ENCODE measurements at places on chromosomes 4 and X. TPM values are rescaled to one million over a fixed set of nuclear protein-coding genes. Genes with fewer than 3 reads are reported as not detected.

The LRBA gene
- 51.9 TPM for total RNA-seq

The HTATSF1 gene
- 30.0 TPM for total RNA-seq

The IDH3G gene
- total RNA-seq: 51.0 TPM

The ZNF595 gene
- 13.5 TPM for total RNA-seq

The CSAG2 gene
- total RNA-seq: not detected

The PABPC5 gene
- 3.3 TPM for total RNA-seq
